ENCODE measurements at places on chromosomes 12 and 14. TPM values are rescaled to one million over a fixed set of nuclear protein-coding genes. Genes with fewer than 3 reads are reported as not detected.

HOXC12 gene
- total RNA-seq = not detected

NRXN3 gene
- 0.02 TPM for total RNA-seq

C12orf54 gene
- 0.23 TPM for total RNA-seq

ADAM21 gene
- 0.15 TPM for total RNA-seq

CLEC2D gene
- total RNA-seq = 2.1 TPM

AHNAK2 gene
- total RNA-seq = 1.6 TPM

NCKAP5L gene
- total RNA-seq = 80.1 TPM

BHLHE41 gene
- total RNA-seq = 4.1 TPM

APOF gene
- not detected for total RNA-seq
